Activated CD4-positive, alpha-beta T cell treated with anti-CD3 and anti-CD28 coated beads for 36 hours (primary cell): ENCODE measurements at places on chromosomes 7 and 10. TPM values are rescaled to one million over a fixed set of nuclear protein-coding genes. Genes with fewer than 3 reads are reported as not detected.

- no peak for DNase-seq
- H3K27me3 ChIP-seq: no peaks in the 10 kb centered on the region
- H3K27ac ChIP-seq: no peak overlapping the region
- H3K4me3 ChIP-seq: no peak overlapping the region
These were observed 45.5 kb downstream of the ABCC2 start for GRCh38 chr10:99827936-99828335.

- no peak for DNase-seq
- H3K4me1 ChIP-seq: no peaks in the 10 kb centered on the region
- H3K27me3 ChIP-seq: peaks cover 2% of the 10 kb centered on the region
- H3K27ac ChIP-seq: no peak overlapping the region
These were observed 124.4 kb upstream of the TCERG1L start for GRCh38 chr10:131435760-131436457.

DNA sequence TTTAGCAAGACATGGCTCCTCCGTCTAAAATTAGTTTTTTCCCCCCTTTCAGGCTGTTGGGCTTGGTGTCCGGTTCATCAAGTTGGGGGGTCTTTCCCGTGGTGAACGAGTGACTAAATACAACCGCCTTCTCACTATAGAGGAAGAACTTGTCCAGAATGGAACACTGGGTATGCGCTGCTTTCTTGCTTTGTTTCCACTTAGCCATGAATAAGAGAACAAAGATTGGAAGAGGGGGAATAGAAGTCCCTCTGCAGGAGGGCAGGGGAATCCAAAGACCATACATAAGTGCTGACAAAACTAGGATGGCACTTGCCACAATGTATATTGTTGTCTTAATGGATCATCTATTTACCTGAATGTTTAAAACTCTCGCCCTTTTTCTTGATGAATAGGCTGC lies 30.5 kb downstream of the ENO4 start:
- no peaks in the 10 kb centered on the region for H3K36me3 ChIP-seq
- DNase-seq: no peak
- H3K27me3 ChIP-seq: peaks cover 10% of the 10 kb centered on the region

DNA sequence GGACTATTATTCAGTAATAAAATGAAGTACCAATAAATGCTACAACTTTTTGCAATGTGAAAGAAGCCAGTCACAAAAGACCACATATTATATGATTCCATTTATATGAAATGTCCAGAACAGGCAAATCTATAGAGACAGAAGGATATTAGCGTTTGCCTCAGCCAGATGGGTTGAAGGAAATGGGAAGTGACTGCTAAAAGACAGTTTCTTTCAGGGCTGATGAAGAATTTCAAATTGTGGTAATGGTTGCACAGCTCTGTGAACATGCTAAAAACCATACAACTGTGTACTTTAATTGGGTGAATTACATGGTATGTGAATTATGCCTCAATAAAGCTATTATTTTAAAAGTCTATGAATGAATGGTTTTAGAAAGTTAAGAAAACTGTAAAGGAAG lies 23.9 kb upstream of the REEP3 start:
- DNase-seq: no peak
- no peak overlapping the region for H3K27ac ChIP-seq
- H3K4me1 ChIP-seq: peaks cover 14% of the 10 kb centered on the region
- no peak overlapping the region for H3K4me3 ChIP-seq

Gene LRRC17
- total RNA-seq: 0.21 TPM

Gene ZNF138
- 12.0 TPM for total RNA-seq

Gene UFSP1
- 1.7 TPM for total RNA-seq
